HL-60 (cell line): ENCODE measurements at places on chromosomes 7 and 10.

DNA sequence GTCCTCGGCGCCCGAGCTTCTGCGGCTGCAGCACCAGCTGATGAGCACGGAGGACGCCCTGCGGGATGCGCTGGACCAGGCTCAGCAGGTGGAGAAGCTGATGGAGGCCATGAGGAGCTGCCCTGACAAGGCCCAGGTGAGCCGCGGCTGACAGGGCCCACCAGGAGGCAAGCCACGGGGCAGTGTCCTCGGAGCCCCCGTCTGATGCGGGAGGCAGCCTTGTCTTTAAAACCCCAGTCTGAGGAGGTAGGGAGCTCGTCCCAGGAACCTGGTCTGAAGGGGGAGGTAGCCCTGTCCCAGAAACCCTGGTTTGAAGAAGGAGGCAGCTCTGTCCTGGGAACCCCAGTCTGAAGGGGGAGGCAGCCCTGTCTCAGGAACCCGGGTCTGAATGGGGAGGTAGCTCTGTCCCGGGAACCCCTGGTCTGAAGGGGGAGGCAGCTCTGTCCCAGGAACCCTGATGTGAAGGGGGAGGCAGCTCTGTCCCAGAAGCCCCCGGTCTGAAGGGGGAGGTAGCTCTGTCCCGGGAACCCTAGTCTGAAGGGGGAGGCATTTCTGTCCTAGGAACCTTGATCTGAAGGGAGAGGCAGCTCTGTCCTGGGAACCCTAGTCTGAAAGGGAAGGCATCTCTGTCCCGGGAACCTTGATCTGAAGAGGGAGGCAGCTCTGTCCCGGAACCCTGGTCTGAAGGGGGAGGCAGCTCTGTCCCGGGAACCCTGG is 53.1 kb upstream of the GTF2IRD1 start:
- DNase-seq = no peak

GRCh38 chr10:104809288-104810090 is 168.4 kb downstream of the SORCS3 start:
- no peak for DNase-seq

DNA sequence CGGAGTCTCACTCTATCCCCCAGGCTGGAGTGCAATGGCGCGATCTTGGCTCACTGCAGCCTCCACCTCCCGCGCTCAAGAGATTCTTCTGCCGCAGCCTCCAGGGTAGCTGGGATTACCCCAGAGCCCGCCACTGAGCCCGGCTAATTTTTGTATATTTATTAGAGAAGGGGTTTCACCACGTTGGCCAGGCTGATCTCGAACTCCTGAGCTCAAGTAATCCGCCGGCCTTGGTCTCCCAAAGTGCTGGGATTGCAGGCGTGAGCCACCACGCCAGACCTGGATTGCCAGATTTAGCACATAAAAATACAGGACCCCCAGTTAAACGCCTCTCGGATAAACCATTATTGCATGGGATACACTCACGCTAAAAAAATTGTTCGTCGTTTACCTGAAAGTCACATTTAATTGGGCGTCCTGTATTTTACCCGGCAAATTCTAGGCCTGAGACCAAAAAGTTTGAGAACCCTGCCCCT is 375 bp upstream of the GATAD1 start:
- DNase-seq = no peak

- no peak for DNase-seq
These were observed 527 bp downstream of the AKR1B1 start for GRCh38 chr7:134458341-134458805.

DNA sequence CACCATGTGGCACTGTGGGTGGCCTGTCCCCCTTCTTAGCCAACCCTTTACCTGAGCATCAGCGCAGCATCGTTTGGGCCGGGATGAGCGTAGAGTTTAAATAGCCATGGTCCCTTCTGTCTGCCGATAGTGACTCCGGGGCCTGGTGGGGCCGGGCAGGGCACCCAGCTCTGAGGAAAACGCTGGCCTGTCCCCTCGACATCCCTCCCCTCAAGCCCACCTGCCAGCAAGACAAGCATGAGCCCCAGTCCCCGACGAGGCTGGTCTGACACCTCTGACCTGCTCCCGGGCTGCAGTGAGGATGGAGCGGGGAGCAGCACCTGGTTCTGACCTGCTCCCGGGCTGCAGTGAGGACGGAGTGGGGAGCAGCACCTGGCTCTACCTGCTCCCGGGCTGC is 31.1 kb upstream of the CNPY1 start:
- DNase-seq = no peak

GRCh38 chr10:10533437-10533836 is 484.2 kb upstream of the CELF2 start:
- DNase-seq = no peak

GRCh38 chr7:138325434-138325833 is 134.6 kb upstream of the TRIM24 start:
- no peak for DNase-seq

DNA sequence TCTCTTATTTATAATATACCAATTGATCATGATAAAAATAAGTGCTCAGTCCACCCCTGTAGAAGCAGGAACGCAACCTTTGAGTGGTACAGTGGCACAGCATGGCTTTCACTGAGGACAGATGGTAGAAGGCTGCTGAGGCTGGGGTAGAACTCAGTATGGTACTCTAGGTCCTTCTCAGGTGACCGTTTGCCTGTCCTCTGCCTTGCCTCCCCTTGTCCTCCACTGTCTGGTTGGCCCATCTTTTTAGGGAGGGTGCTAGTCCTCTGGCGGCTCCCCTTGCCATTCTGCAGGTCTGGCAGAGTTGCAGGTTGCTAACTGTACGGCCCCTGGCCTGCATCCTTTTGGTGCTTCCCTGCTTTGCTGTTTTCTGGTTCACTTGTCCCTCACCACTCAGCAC is 27.3 kb downstream of the SLC18A2 start:
- DNase-seq = no peak

DNA sequence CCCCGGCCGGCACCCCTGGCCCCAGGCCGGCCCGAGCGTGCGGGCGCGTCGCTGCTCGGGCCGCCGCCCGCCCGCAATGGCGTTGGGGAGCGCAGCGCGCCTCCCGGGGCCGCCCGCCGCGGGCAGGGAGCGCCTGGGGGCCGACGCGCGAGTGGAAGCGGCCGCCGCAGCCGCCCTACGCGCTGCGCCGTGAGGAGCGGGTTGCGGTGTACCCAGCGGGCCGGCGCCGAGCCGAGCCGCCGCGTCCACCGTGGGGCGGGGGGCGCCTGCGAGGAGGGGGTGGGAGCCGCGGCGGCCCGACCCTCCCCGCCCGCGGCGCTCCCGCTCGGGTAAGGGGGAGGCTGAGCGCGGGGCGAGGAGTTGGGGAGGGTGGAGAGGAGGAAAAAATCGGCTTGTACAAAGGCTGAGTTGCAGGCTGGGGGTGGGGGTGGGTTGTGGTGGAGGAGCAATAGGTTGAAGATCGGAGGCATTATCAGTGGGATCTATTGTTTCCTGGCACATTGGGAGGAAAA is 473 bp downstream of the PPP1R9A start:
- no peak for DNase-seq

DNA sequence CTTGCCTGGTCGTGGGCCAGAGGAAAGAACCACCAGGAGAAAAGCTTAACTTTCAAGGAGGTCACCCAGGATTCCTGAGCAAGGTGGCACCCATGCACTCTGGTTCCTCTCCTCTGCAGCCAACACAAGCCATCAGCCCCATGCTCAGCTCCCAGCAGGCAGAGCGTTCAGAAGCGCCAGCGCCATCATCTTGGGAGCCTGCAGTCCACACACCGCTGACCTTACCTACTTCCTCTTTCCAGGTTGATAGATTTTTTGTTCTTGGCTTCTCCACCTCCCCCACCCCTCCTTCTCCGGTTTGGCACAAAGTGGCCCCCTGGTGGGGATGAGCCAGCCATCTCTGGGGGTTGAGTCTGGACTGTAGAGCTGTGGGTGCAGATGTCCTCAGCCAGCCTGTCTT is 1.7 kb upstream of the WDR86 start:
- peak; percentile 77 for DNase-seq

DNA sequence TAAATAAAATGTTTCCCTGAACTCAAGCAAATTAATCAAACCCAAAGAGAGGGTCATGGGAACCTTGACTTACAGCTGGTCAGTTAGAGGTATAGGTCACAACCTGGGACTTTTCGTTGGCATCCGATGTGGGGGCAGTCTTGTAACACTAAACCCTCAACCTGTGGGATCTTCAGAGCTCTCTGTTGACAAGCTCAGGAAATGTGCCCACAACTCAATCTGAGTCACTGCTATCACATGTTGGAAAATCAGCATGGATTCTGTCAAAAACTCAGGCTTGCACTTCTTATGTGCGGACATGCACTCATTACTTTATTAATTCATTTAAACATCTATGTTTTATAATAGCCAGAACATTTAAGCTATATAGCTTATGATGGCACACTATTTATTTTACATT is 424.6 kb upstream of the SORCS1 start:
- DNase-seq = no peak
